Activated naive CD8-positive, alpha-beta T cell treated with anti-CD3 and anti-CD28 coated beads, Interleukin-2, amount 10 ng/mL, durations not matched to agents 7 days and 5 days (primary cell): ENCODE measurements at places on chromosomes 2 and 18.

- no peak for DNase-seq
- H3K4me3 ChIP-seq, result no peak overlapping the region
- H3K27ac ChIP-seq, result no peak overlapping the region
- H3K36me3 ChIP-seq, result peaks cover 16% of the 10 kb centered on the region
- H3K4me1 ChIP-seq, result peaks cover 7% of the 10 kb centered on the region
Observed at GRCh38 chr2:102321941-102322719, 10.8 kb downstream of the IL1RL1 start.

- peaks cover 4% of the 10 kb centered on the region for H3K27me3 ChIP-seq
- no peak overlapping the region for H3K4me3 ChIP-seq
- no peak overlapping the region for H3K27ac ChIP-seq
- H3K4me1 ChIP-seq, result peaks cover 7% of the 10 kb centered on the region
- DNase-seq, result no peak
Observed at GRCh38 chr2:234771980-234772732, 179.7 kb upstream of the SH3BP4 start.

DNA sequence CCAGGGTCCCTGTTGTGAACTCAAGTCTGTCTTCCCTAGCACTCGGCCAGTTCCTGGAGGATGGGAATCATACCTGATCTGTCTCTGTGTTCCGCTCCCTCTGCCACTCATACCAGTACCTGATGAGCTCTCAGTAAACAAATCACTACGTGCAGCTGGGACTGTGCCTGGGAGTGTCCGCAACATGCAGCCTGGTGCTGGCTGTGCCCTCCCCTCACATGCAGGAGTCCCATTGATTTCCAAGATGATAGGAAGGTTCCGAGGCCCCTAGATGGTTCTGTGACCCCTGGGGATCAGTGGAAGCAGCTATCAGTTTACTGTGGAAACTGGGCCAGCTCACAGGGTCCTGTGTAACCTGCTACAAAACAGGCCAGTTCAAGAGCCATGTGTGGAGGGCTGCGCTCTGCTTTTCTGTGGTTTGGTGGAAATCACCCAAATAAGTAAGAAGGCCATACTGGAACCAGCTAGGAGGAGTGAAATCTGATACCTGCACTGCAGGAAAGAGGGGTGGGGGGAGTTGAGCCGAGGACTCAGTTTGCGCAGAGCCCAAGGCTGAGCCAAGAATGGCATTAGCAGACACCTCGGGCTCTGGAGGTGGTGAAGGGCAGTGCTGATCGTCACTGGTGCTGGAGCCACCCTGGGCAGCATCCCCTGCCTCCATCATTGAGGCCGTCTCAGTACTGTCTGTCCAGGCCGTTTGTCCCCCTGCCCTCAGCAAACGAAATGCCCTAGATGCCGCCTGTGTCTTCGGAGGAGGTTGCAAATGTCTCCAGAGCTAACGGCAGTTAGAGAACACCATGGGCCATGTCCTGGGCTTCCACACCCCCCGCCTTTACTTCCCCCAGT lies 93.3 kb downstream of the KLHL29 start:
- H3K27ac ChIP-seq, result no peak overlapping the region
- no peak overlapping the region for H3K4me3 ChIP-seq
- peaks cover 1% of the 10 kb centered on the region for H3K36me3 ChIP-seq
- no peak for DNase-seq

- no peak for DNase-seq
- peaks cover 11% of the 10 kb centered on the region for H3K4me1 ChIP-seq
- H3K4me3 ChIP-seq, result no peak overlapping the region
- H3K27ac ChIP-seq, result no peak overlapping the region
- no peaks in the 10 kb centered on the region for H3K36me3 ChIP-seq
Observed at GRCh38 chr2:172282944-172283343, 144.4 kb upstream of the ITGA6 start.

GRCh38 chr2:241616168-241617125 lies 20.5 kb downstream of the THAP4 start:
- DNase-seq, result no peak
- peak overlapping the region; percentile 34 for H3K4me3 ChIP-seq
- H3K27ac ChIP-seq, result peak overlapping the region; percentile 75
- H3K4me1 ChIP-seq, result peaks cover 19% of the 10 kb centered on the region
- peaks cover 14% of the 10 kb centered on the region for H3K36me3 ChIP-seq

DNA sequence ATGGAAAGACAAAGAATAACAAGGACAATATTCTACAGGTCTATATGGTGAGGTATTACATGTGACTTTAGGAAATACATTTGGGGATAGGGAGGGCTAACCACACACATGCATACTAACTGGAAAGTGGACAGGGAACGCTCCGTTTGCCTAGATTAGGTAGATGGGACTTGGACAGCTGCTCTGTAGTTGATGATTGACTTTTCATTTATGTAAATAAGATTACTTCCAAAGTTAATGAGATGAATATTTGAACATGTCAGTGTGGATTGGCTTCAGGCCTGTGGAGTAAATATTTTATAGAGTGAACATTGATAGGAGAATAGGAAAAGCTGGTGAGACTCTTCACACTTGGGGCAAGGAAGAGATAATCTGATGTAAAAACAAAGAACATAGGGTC lies 142.0 kb downstream of the NCK2 start:
- peaks cover 65% of the 10 kb centered on the region for H3K36me3 ChIP-seq
- no peak for DNase-seq
- H3K4me1 ChIP-seq, result peaks cover 28% of the 10 kb centered on the region
